ENCODE measurements at places on chromosomes 2 and 18. TPM values are rescaled to one million over a fixed set of nuclear protein-coding genes. Genes with fewer than 3 reads are reported as not detected.

Gene GNAL
- 11.6 TPM for polyA plus RNA-seq

Gene RRM2
- 14.9 TPM for polyA plus RNA-seq

Gene RIT2
- polyA plus RNA-seq, result 0.82 TPM

Gene PDCD1
- 0.47 TPM for polyA plus RNA-seq

Gene REL
- 4.3 TPM for polyA plus RNA-seq

Gene LOXHD1
- polyA plus RNA-seq, result 59.4 TPM

Gene M1AP
- polyA plus RNA-seq, result 21.4 TPM

Gene ALPG
- polyA plus RNA-seq, result 0.44 TPM

Gene VIL1
- 1.6 TPM for polyA plus RNA-seq

Gene SMARCAL1
- 27.3 TPM for polyA plus RNA-seq

Gene PHOSPHO2
- polyA plus RNA-seq, result 36.5 TPM

Gene SERPINB4
- polyA plus RNA-seq, result 0.90 TPM

Gene RESP18
- 1.4 TPM for polyA plus RNA-seq

Gene ALPI
- polyA plus RNA-seq, result 0.16 TPM

Gene RTP5
- 0.13 TPM for polyA plus RNA-seq

Gene C1GALT1C1L
- 8.6 TPM for polyA plus RNA-seq

Gene TACR1
- polyA plus RNA-seq, result 0.38 TPM

Gene RAB6C
- polyA plus RNA-seq, result 1.6 TPM

Gene ITGA4
- polyA plus RNA-seq, result 1.7 TPM

Gene MSTN
- 0.76 TPM for polyA plus RNA-seq

Gene SPATA3
- 211 TPM for polyA plus RNA-seq

Gene CRYGC
- polyA plus RNA-seq, result 2.7 TPM

Gene ANTXR1
- 35.7 TPM for polyA plus RNA-seq

Gene ZBTB7C
- 14.1 TPM for polyA plus RNA-seq

Gene ASB18
- 0.67 TPM for polyA plus RNA-seq

Gene SIX3
- 0.20 TPM for polyA plus RNA-seq

Gene NOSTRIN
- 28.9 TPM for polyA plus RNA-seq

Gene GKN2
- polyA plus RNA-seq, result not detected

Gene CD302
- 23.2 TPM for polyA plus RNA-seq

Gene COL4A3
- polyA plus RNA-seq, result 3.7 TPM

Gene INPP5D
- 12.7 TPM for polyA plus RNA-seq

Gene DAW1
- 105 TPM for polyA plus RNA-seq

Gene TNFRSF11A
- polyA plus RNA-seq, result 3.3 TPM

Gene ERBB4
- polyA plus RNA-seq, result 6.1 TPM

Gene DCDC2C
- 9.9 TPM for polyA plus RNA-seq

Gene GFPT1
- 74.3 TPM for polyA plus RNA-seq

Gene TSPYL6
- 53.9 TPM for polyA plus RNA-seq

Gene MC2R
- 0.24 TPM for polyA plus RNA-seq

Gene UNC80
- polyA plus RNA-seq, result 8.2 TPM

Gene HRH4
- 0.42 TPM for polyA plus RNA-seq

Measured in testis (tissue), 5 donors.